ENCODE measurements at places on chromosomes 1 and 21.
A peak's percentile ranks its signal among the peaks of the same experiment; 100 is the strongest.

GRCh38 chr1:10835822-10836421 is 39.5 kb upstream of the CASZ1 start:
- DNase-seq = no peak

DNA sequence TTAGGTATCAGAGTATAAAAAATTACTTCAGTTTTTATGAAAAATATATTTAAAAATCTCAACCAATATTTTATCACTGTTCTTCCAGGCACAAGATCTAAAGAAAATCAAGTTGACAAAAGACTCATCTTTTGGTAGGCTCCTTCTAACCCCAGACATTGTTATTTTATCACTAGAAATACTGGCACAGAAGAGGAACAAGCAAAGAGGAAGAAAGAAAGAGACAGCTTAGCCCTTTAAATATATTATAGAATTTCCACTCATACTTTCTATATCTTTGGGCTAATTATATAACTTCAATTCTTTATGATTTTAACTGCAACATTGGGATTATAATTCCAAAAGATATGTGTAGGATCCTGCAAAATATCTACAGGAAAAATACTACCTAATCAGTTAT is 32.4 kb downstream of the SPTA1 start:
- DNase-seq = no peak

DNA sequence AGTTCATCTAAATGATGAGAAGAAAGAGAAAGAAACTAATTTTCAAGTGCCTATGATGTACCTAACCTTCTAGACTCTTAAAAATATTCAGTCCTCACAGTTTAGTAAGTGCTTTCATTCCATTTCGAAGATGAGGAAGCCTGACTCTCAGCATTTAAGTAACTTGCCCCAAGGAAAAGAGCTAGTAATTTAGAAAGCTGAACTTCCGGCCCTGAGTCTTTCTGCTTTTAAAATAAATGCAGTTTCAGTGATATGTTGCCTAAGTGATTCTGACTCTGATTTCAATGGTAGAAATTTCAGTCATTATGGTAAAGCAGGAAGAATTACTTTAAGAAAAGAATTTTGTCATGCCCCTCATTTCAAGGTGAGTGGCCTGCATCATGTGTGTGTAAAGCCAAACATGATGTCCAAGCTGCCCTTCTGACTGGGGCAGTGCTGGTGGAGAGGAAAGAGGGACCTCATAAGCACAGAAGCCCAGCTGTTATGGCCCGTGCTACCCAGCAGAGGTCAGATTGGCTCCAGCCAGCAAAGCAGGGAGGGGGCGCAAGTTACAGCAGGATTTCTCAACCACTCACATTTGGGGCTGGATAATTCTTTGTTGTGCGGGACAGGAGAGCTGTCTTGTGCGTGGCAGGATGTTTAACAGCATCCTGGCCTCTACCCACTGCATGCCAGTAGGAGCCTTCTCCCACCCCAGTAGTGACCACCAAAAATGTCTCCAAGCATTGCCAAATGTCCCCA is 10.7 kb downstream of the ATP1A4 start:
- peak; percentile 34 for DNase-seq

GRCh38 chr1:85554630-85555327 is 25.8 kb upstream of the CCN1 start:
- DNase-seq = no peak

- no peak for DNase-seq
These were observed 58.6 kb downstream of the RRAGC start for GRCh38 chr1:38800720-38801671.

DNA sequence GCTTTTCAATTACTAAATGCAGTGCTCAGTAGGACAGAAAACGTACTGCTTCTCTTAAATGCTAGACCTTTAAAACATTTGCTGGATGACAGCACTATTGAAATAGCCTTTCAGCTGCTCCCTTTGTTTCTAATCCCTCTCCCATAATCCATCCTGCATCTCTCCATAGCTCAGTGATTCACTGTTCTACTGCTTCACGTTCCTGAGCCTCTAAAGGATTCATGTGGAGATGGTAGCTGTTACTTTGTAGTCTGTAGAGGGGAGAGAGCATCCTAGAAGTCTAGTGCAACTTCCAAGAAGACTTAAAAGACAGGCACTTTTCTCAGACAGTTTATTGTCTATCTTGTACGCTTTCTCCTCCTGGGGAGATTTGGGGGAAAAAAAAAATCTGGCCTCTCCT is 51.4 kb downstream of the LRRC8B start:
- no peak for DNase-seq

- DNase-seq = no peak
These were observed 1.5 kb downstream of the B4GALT2 start for GRCh38 chr1:43980255-43981134.

DNA sequence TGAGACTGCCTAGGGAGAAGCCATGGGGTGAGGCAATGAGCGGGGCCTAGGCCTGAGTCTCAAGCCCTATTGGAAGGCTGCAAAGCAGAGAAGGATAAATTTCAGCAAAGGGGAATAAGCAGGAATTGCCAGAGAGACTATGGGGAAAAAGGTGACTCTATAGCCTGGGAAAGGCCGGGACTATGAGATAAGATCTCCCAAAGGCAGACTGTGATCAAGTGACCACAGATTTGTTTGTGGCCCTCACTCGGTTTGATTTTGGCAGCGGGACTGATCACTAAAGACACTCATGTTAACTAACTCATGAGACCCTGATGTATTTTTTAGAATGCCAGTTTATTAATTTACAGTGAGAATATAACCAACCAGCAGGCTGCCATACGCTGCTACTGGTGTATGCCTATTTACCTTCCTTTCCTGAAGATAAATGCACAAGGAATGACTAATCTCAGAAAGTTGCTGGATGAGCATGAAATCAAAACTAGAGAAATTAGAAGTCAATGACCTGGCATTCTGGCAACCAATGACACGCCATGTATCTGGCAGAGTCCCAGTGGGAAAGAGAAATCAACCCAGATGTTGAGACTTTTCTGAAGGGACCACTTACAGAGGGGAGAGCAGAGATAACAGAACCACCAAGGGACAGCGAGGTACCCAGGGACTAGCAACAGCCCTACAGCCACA is 4.3 kb downstream of the HSF2BP start:
- DNase-seq = no peak

DNA sequence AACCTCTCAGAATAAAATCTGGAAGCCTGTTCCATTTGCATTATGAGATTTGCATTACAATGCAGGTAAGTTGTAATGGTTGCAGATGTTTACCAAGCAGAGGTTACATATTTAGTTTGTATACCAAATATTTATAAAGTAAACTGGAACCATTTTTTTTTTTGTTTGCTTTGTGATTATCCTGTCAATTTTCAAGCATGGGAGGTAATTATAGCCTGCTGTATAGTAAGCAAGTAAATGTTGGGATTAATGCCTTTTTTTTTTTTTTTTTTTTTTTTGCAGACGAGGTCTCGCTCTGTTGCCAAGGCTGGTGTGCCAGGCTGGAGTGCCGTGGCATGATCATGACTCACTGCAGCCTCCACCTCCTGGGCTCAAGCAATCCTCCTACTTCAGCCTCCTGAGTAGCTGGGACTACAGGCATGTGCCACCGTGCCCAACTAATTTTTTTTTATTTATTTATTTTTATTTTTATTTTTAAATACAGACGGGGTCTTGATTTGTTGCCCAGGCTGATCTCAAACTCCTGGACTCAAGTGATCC is 21.0 kb downstream of the NFYC start:
- DNase-seq = no peak

DNA sequence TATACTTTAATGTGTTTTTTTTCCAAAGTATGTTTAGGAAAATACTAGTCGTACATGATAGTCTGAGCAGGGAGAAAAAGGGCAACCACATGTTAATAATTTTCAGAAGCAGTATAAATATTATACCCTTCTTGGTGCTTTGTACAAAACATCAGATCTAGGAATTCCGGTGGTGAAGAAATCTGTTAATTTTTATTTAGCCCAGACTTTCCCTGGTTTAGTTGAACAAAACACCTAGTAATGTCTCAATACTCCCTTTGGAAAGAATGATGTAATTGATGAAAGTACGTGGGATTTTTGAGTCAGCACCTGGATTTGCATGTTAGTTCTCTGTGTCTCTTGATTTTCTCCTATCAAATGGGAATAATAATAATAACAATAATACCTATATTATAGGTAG is 38.4 kb upstream of the KCNK2 start:
- no peak for DNase-seq

GRCh38 chr1:212433577-212434462 is 1.1 kb downstream of the NENF start:
- no peak for DNase-seq

GRCh38 chr1:234208791-234209190 is 164.5 kb upstream of the COA6 start:
- DNase-seq = no peak

- no peak for DNase-seq
These were observed 42.1 kb upstream of the SCAF4 start for GRCh38 chr21:31774031-31774430.

- DNase-seq = no peak
These were observed 21.9 kb upstream of the FAM3B start for GRCh38 chr21:41294548-41295231.

DNA sequence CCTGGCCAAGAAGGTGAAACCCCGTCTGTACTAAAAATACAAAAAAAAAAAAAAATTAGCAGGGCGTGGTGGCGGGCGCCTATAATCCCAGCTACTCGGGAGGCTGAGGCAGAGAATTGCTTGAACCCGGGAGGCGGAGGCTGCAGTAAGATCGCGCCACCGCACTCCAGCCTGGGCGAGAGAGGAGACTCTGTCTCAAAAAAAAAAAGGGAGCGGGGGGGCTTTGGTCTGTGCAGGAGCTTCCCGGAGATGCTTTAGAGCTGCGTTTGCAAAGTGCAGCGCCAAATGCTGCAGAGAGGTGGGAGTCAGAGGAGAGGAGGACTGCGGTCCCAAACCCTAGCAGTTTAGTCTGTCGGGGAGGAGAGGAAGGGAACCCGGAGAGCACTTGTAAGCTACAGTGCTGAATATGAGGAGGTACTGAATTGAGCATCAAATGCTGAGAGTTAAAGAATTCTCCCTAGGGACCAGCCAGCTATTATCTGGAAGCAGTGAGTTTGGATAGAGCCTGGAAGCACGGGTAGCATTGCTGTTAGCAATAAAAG is 569 bp downstream of the FALEC start:
- DNase-seq = no peak

- no peak for DNase-seq
These were observed 82.1 kb upstream of the ARHGAP29 start for GRCh38 chr1:94319319-94320102.

- DNase-seq = peak; percentile 34
These were observed 20.0 kb downstream of the METTL13 start for GRCh38 chr1:171801487-171801891.

DNA sequence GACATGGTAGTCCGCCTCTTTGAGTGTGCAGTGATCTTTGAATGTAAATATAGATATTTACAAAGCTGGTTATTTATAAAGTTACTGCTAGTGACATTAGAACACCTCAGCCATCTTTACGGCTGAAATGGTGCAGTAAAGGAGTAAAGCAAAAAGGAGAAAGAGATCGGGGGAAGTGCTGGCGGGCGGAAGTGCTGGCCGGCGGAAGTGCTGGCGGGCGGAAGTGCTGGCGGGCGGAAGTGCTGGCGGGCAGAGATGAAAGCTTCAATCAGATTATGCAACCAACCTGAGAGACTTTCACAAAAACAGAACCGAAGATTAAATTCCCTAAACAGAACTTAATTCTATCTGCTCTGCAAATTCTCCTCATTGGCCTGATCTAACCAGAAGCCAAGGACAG is 1.4 kb upstream of the OR14A16 start:
- no peak for DNase-seq

DNA sequence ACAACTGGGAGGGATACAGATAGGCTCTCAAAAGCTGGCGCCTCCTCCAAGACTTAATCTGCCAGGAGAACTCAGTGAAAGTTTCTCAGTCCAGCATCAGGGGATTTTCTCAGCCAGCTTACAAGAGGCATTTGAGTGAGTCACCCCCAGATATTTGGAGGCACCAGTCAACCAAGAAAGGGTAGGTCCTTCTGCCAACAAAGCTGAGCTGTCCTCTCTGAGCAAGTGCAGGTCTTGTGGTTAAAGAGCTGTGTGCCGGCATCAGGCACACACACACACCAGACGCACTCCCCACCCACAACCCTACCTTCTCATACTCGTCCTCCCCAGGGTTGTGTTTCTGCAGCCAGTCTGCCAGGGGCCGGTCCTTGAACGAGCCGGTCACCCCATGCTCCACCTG is 27.0 kb upstream of the PPP1R15B start:
- peak; percentile 58 for DNase-seq

- DNase-seq = no peak
These were observed 14.5 kb downstream of the HMGB4 start for GRCh38 chr1:33878392-33878791.

DNA sequence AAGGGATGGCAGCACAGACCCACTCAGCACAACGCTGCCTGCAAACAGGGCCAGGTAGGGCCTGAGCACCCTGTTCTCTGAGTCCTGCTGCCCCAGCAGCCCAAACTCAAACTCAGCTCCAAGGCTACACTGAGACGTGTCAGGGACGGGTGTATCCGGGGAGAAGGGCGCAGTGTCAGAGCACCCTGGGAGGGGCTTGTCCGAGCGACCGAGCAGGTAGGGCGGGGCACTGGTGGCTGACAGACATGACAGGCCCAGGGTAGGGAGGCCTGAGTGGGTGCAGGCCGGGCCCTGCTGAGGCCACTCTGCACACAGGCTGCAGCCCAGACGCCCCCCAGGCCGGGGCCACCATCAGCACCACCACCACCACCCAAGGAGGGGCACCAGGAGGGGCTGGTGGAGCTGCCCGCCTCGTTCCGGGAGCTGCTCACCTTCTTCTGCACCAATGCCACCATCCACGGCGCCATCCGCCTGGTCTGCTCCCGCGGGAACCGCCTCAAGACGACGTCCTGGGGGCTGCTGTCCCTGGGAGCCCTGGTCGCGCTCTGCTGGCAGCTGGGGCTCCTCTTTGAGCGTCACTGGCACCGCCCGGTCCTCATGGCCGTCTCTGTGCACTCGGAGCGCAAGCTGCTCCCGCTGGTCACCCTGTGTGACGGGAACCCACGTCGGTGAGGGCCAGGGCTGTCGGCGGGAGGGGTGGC is 5.5 kb downstream of the SCNN1D start:
- no peak for DNase-seq

DNA sequence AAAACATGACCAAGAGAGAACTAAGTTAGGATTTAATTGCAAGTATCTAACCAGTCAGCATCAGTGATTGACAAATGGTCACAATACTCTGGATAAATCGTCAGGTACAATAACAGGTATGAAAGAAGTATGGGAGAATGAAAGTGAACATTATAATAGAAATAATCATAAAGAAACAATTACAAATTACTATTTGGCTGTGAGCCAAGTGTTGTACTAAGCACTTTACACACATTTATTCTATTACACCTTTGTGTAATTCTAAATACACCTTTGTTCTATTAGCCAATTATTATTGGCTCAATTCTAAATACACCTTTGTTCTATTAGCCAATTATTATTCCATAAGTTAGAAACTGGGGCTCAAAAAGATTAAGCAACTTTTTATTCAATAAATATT is 114.7 kb downstream of the KCNH1 start:
- DNase-seq = no peak

GRCh38 chr1:38392861-38393260 is 346.3 kb upstream of the POU3F1 start:
- DNase-seq = no peak

- DNase-seq = no peak
These were observed 20.9 kb upstream of the GPR153 start for GRCh38 chr1:6281511-6282402.
